Tibial nerve (tissue), 4 donors: ENCODE measurements at places on chromosomes 12 and 14.
A peak's percentile ranks its signal among the peaks of the same experiment; 100 is the strongest.

DNA sequence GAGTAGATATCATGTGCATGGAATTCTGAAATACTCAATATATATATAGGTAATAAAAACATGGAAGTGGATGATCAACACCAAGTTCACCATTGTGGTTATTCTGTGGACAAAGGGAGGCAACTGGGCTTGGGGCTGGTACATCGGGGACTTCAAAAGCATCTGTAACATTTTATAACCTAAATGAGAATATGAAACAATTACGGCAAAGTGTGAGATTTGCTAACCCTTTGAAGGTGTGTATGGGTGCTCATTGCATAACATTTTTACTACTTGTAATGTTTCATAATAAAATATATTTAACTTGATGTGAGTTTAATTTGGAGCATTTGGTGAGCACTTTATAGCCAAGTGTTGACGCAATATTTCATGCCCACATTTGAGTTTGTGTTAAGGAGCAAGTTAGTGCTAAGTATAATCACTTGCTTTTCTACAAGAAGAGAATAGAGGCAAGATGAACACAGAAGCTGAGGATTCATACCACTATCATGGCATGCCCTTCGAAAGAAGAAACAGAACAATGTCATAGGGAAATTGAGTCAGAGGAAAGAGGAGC lies 109.3 kb downstream of the NTN4 start:
- no peak for DNase-seq

DNA sequence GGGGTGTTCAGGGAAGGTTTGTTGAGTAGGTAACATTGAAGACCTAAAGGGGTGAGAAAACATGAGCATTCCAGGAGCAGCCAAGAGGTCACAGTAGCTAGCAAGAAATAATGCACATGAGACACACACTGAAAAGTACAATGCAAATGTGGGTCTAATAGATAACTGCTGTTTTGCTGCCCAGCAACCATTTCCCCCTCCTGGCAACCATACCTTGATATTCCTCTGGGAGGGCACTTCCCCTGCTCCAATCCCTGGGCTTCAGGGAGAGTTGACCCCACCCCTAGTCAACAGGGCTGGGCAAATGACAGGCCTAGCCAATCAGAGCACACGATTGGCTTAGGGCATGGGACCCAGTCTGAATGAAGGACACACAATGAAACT lies 8.5 kb upstream of the ACTN1 start:
- no peak for DNase-seq

DNA sequence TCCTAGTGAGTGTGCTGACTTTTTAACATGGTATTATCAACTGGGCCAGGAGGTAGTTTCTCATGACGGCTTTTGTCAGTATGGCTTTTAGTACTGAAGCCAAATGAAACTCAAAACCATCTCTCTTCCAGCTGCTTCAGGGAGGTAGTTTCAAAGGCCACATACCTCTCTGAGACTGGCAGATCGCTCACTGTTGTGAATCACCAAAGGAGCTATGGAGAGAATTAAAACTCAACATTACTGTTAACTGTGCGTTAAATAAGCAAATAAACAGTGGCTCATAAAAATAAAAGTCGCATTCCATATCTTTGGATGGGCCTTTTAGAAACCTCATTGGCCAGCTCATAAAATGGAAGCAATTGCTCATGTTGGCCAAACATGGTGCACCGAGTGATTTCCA lies 141.1 kb downstream of the HMGA2 start:
- DNase-seq, result no peak

GRCh38 chr14:59631237-59631636 lies 54.6 kb upstream of the CCDC175 start:
- DNase-seq, result no peak

DNA sequence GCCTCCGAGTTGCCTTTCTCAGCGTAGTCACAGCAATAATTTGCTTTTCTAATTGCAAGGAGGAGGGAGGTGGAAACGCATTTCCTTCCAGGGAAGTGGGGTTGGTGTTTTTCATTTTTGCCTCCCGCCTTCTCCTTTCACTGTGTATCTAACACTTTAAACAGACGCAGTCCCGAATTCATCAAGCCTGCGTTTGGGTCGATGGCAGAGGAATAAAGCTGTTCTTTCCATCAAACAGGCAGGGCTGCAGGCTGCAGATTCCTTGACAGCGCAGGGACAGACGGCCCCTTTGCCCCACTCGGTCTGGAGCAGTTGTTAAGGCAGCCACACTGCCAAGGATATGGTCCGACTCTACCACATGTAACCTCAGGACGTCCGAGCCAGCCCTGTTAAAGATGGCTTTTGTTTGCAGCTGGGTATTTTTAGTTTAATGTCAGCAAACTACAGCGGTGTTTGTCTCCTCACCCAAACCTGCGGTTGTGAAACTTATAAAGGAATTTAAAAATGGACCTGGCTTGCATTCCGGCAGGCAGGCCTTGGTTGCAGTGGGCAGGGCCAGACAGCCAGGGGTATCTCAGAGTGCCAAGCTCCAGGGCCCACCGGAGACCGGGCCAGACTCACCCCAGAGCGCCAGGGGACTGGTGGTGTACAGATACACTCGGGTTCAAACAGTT lies 2.1 kb downstream of the CHST11 start:
- DNase-seq, result no peak

DNA sequence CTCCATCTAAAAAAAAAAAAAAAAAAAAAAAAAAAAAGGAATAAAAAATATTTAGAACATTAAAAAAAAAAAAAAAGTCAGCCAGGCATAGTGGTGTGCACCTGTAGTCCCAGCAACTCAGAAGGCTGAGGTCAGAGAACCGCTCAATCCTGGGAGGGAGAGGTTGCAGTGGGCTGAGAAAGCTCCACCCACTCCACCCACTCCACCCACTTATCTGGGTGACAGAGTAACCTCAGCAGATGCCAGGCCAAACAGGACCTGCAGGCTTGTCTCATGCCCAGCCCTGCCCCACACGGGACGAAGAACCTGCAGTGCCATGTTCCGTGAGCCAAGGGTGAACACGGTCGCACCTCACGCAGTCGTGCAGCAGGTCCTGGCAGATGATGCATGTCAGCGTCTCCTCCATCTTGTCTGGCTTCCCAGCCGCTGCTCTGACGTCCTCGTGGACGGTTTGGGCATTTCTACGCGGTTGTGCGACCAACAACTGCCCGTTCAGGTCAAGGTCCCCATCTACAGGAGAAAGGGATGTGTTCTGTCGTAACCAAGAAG lies 28.6 kb downstream of the CHFR start:
- DNase-seq, result no peak

GRCh38 chr14:29442696-29443095 lies 485.0 kb downstream of the PRKD1 start:
- no peak for DNase-seq

GRCh38 chr14:34379816-34380470 lies 82.1 kb downstream of the SPTSSA start:
- DNase-seq, result no peak

- DNase-seq, result no peak
Observed at GRCh38 chr12:103823871-103824270, 17.2 kb downstream of the NT5DC3 start.

DNA sequence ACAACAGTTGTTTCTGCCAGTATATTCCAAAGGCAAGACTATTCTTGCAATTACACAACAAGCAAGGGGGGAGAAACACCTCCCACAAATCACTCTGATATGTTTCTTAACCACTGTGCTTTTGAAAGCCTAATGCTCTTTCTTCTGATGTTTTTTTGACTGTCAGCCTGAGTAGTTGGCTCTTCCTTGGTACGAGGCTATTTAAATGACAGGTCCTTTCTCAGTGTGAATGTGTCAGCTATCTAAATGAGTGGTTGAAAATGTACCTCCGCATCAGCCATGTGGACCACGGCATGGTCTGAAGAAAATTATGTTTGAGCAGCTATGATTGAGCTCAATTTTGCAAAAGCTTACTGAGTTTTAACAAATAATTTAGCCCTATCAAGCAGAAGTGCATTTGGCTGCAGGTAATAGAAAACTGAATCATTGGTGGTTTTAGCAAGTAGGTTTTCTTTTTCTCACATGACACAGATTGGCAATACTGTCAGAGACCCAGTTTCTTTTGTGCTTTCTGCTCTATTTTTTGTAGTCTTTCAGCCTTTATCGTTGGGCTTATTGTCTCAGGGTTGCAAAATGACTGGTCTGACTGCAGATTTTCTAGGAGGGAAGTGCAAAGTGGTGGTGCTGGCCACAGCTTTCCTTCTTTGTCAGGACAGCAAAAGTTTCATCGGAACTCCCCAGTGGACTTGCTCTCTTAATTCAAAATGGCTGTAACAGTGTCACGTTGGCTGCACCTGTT lies 162.8 kb downstream of the RGS6 start:
- no peak for DNase-seq

GRCh38 chr12:55707841-55708694 lies at the start of gene ITGA7:
ITGA7 (minus strand) TSS chr12:55707904; CDS start chr12:55707682, 222 bp downstream.
- DNase-seq, result no peak

DNA sequence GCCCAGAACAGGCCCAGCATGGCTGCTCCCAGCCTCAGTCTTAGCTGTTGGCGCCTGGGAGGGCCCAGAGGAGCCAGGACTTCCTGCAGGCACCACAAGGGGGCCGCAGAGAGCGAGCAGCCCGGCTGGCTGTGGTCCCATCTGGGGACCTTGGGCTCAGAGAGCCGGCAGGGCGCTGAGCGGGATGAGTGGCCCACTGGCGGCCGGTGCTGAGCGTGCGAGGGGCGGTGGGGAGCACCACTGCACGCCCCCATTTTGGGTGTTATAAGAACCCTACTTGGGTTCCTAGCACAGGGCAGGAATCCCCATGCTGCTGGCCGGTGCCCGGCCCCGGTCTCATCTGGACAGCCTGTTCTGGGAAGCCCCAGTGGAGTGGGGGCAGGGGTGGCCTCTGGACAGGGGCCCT lies 25.9 kb upstream of the CRIP2 start:
- peak; percentile 56 for DNase-seq

GRCh38 chr12:2453076-2453760 lies 341.6 kb upstream of the FKBP4 start:
- DNase-seq, result no peak

DNA sequence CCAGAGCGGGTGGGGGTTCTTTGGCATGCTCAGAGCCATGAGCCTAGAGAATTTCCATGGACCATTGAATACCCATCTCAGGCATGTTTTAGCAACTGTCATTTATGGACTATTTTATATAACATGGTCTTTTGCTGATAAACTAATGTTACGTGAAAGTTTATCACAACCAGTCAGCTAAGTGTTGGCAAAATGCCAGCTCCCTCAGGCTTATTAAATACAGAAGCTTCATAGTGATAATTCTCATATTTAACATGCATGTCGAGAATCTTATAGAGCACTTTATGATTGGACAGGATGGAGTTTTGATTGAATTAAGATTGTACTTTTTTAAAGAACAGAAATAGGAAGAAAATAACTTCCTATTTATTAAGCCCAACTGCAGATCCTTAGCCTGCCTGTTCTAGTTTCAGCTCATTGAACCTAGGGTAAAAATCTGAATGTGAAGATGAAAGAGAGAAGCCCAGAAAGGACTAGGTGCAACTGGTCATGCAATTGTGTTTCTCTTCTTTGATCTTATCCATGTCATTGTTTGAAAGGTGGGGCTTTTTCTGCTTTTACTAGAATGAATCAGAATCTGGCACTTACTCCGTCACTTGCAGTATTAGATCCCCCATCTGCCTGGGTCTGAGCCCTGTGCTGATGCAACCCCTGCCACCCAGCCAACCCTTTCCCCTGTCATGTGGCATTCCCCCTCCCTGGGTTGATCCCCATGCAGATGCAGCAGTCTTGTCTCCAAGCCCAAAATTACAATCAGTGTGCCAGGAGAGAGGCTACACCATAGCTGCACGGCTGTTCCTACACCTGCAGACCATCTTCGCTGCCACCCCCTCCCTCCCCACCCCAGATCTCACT lies 134.6 kb upstream of the EVL start:
- DNase-seq, result no peak

DNA sequence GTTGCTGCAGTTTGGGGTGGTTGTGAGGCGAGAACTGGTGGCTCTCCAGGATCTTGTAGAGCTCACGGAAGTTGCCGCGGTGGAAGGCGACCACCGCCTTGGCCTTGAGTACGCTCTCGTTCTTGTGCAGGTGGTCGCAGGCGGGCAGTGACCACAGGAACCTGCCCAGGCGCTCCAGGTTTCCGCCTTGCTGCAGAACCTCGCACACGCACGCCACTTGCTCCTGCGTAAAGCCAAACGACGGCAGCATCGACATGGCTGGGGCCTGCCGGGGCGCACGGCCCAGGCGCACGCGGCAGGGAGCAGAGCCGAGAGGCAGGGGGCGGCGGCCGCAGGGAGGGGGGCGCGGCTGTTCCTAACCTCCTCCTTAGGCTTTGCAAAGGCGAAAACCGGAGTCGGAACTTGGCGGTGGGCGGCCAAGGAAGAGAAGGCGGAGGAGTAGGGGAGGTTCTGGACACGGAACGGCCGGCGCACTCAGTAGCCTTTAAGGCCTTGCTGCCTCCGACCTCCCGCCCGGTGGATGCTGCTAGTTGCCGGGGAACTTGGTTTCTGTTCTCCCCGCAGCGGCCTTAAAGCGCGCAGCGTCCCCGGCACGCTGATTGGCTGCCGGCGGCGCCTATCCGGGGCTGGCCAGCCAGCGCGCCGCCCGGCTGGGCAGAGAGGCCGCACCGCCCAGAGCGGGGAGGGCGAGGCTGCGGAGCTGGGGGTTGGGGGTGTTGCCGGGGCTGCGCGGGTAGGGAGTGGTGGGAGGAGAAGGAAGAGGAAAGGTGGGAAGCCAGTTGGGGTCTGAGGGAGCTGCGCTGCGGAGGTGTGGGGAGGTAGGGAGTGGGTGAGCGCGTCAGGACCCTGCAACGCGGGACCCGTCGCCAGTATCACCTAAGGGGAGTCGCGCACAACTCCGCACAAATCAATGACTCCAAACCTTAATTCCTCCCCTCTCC lies at the start of gene SIX1:
Gene SIX1, minus strand, starts transcription at position 544 of the 941 bp plus-strand sequence. Its CDS starts 288 bp downstream, at position 256.
- DNase-seq, result peak; percentile 47

DNA sequence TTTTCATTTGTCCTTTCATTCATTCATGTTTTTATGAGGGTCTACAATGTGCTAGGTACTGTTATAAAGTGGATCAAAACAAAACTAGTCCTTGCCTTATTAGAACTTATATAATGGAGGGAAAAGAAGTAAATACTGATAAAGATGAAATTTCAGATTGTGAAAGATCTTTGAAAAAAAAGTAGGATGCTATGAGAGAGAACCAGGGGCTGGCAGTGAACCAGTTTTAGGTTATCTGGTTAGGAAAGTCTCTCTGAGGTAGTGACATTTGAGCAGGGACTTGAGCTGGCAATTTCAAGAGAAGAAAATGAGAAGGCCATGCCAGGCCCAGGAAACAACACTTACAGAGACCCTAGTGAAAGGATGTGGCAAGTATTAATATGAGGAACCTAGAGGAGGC lies 57.3 kb upstream of the E2F7 start:
- DNase-seq, result no peak

DNA sequence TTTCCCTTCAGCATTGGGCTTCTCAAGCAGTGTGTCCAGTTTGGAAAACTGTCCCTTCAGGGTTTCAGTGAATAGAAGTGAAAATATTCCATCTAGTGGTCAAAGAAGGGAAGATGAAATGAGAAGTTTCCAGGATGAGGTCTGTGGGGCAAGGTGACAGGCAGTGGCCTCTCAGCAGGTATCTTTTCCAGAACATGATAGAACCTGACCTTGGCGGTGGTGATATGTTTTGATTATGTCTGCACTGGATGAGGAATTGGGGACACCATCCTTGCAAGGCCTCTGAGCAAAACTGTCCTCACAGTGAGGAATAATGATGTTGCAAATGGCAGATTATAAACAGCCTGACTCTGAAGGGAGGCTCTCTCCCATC lies 4.7 kb downstream of the GPX2 start:
- no peak for DNase-seq

- no peak for DNase-seq
Observed at GRCh38 chr12:2151391-2151790, 98.6 kb downstream of the CACNA1C start.

- DNase-seq, result no peak
Observed at GRCh38 chr14:103314496-103315277, 19.4 kb upstream of the EIF5 start.
